ENCODE measurements at places on chromosomes 5 and 9. TPM values are rescaled to one million over a fixed set of nuclear protein-coding genes. Genes with fewer than 3 reads are reported as not detected.

Gene PCSK1
- 0.20 TPM for total RNA-seq

Gene INVS
- 19.8 TPM for total RNA-seq

Gene FBP2
- total RNA-seq: under 0.01 TPM

Gene HRH2
- not detected for total RNA-seq

Gene COL15A1
- 6.8 TPM for total RNA-seq

Gene MARCHF3
- total RNA-seq: 10.6 TPM

Gene INSL4
- total RNA-seq: not detected

Gene STPG3
- total RNA-seq: not detected

Gene AHRR
- total RNA-seq: 26.4 TPM

Gene RLN1
- total RNA-seq: not detected

Gene SVEP1
- total RNA-seq: 16.4 TPM

Gene PCDHB16
- total RNA-seq: 0.20 TPM

Gene SLCO4C1
- under 0.01 TPM for total RNA-seq

Gene TEX48
- not detected for total RNA-seq

Gene PKD2L2
- not detected for total RNA-seq

Gene OMD
- total RNA-seq: 0.20 TPM

Gene CD72
- 4.4 TPM for total RNA-seq

Gene EPB41L4A
- 4.8 TPM for total RNA-seq

Gene GAPT
- total RNA-seq: not detected

Gene ZNF618
- total RNA-seq: 9.6 TPM

Gene EQTN
- total RNA-seq: not detected

Gene BSPRY
- total RNA-seq: not detected

Gene PSD2
- total RNA-seq: under 0.01 TPM

Gene PCDHGB5
- 12.1 TPM for total RNA-seq

Gene MEGF10
- 0.39 TPM for total RNA-seq

Gene PCDHAC1
- not detected for total RNA-seq

Gene CDKN2A
- total RNA-seq: 24.0 TPM

Gene OTULINL
- total RNA-seq: 0.37 TPM

Gene TSSK1B
- 0.20 TPM for total RNA-seq

Gene RNF180
- 0.37 TPM for total RNA-seq

Gene GARNL3
- 1.1 TPM for total RNA-seq

Gene CCL19
- not detected for total RNA-seq

Gene ANKRD18A
- total RNA-seq: not detected

Gene TMEFF1
- total RNA-seq: 0.78 TPM

Gene CAPSL
- total RNA-seq: not detected

Gene FAM169A
- under 0.01 TPM for total RNA-seq

Gene ENHO
- total RNA-seq: not detected

Gene DNAI1
- 0.20 TPM for total RNA-seq

Gene SPATA31D4
- not detected for total RNA-seq

Gene KCNT1
- total RNA-seq: not detected

Gene TOR1A
- 31.6 TPM for total RNA-seq

Gene PCDHA9
- total RNA-seq: under 0.01 TPM

Gene RNF14
- total RNA-seq: 45.2 TPM

Gene GLRA1
- total RNA-seq: not detected

Gene QRFP
- not detected for total RNA-seq

Gene PCDHAC2
- under 0.01 TPM for total RNA-seq

Data from subcutaneous preadipocyte (primary cell).